ENCODE measurements at places on chromosomes 3 and 15.

- DNase-seq, result no peak
Measured at GRCh38 chr3:187689984-187690383, 12.4 kb downstream of the RTP2 start.

DNA sequence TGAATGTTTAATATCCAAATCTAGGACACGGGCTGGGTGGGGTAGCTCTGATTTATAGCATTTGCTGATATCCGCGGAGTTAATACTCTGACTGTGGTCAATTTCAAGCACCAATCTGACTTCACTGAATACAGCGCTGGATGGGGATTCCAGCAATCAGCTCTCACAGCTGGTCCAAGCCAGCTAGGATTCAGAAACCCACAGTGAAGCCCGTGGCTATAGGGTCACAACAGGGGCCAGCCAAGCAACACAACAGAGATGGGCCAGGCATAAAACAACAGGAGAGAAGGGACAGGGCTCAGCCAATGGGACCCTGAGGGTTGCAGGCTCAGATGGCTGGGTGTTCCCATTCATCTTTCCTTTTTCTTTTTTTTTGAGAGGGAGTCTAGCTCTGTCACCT, 5.4 kb upstream of the LMAN1L start:
- DNase-seq, result no peak

GRCh38 chr3:186824430-186825139, 17.9 kb upstream of the ADIPOQ start:
- no peak for DNase-seq

- no peak for DNase-seq
Measured at GRCh38 chr3:139519998-139520737, 19.4 kb downstream of the RBP1 start.

GRCh38 chr3:112334691-112335433, 1.9 kb downstream of the CD200 start:
- DNase-seq, result no peak

DNA sequence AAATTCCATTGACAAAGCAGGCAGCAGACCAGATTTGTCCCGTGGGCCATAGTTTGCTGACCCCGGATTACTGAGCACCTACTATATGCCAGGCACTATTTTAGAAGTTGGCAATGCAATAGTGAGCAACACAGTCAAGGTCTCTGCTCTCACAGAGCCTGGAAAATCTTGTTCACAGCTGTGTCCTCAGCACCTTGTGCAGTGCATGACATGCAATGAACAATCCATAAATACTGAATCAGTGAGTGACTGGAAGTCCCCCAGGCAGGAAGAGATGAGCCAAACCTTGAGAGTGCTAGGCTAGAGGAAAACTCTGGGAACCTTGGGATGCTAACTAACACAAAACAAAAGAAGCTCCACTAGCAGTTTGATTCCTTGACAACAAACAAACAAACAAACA, 14.4 kb downstream of the TM4SF1 start:
- DNase-seq, result no peak

DNA sequence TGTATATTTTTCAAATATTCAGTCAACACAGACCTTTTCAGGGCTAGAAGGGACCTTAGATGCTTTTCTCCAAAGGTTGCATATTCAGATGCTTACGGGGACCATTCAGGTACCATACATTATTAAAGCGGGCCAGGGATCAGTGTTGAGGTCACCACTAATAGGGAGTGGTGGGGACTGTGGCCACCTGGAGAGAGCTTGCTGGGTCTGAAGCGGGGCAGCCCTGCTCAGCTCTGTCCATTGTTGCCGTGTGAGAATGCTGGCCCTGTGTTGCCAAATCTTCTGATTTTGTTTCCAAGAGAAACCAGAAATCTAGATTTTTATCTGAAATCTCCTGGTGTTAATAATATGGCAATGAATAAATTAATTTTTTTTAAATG, 23.7 kb downstream of the ABHD2 start:
- DNase-seq, result no peak

Measured in CD4-positive, alpha-beta T cell (primary cell).